ENCODE measurements at places on chromosomes 12 and 14.

- no peak for DNase-seq
Observed at GRCh38 chr12:22627371-22627770, 2.4 kb downstream of the ETNK1 start.

- DNase-seq = peak; percentile 61
Observed at GRCh38 chr12:49357103-49357678, 10.1 kb upstream of the SPATS2 start.

DNA sequence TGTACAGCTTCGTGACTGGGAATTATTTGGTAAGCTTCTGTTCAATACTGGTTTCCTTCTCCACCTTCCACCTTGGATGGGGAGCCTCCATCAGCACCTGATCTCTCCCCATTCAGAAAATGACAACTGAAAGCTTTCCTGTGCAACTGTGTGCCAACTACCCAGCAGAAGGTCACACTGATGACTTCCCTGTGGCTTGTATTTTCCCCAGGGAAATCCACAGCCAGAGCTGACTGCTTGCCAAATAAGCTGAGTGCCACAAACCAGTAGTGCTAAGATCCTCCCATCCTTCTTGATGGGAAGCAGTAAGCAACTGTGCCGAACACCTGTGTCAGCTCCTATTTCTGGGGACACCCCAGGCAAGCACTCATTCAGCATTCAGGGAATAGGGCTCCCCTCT lies 257.2 kb upstream of the SOX5 start:
- DNase-seq = no peak

- DNase-seq = no peak
Observed at GRCh38 chr14:87975636-87976035, 17.3 kb downstream of the GALC start.

- peak; percentile 56 for DNase-seq
Observed at GRCh38 chr12:104877103-104877705, 80.9 kb downstream of the SLC41A2 start.
